CD4-positive, alpha-beta T cell treated with Interleukin-12 subunit alpha and Interleukin-12 subunit beta, for 1 hour (primary cell): ENCODE measurements at places on chromosomes 4 and X.

GRCh38 chr4:8916351-8916885, 44.8 kb upstream of the HMX1 start:
- no peak for DNase-seq

DNA sequence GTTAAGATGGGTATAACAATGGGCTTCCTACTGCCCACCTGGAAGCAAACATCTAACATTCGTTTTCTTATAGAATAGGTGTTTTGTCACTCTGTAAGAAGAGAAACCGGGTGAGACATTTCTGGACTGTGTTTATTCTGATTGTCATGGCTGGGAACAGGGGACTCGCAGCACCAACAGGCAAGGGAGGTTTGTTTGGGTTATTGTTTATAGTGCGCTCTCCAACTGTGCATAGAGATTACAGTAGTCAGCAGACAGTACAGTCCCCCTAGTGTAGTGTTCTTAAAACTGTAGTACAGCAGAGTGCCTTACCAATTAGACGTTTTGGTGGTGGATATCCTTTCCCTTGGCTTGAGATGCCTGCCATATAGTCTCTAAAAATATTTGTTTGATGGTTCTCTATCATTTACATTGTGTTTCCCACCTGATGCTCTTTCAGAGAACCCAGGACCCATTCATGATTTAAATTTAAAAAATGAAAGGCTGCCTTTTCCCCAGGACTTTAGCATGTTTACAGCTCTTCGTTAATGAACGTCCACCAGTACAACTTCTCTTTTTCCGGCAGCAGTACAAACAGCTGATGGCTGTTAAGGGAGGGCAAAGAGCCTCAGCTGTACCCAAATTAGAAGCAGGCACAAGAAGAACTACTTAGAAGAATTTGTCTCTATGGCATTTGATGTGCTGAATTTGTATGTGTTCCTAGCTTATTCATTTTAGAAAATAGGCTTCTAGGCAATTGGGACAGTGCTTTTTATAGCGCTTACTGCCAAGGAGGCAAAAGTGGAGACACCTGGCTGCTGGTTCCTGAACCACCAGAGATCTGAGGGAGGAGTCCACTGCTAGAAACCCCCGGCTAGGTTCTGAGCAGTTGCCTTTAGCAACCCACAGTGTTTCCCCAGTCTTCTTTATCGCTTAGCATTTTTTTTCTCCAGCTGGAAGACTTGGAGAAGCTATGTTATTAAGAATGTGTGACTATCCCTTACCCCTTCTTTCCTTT, 1.0 kb upstream of the RNF150 start:
- no peak for DNase-seq

GRCh38 chrX:134653835-134654234, 4.4 kb downstream of the PLAC1 start:
- no peak for DNase-seq

- DNase-seq: no peak
Observed at GRCh38 chrX:69066021-69066757, 99.1 kb downstream of the PJA1 start.

DNA sequence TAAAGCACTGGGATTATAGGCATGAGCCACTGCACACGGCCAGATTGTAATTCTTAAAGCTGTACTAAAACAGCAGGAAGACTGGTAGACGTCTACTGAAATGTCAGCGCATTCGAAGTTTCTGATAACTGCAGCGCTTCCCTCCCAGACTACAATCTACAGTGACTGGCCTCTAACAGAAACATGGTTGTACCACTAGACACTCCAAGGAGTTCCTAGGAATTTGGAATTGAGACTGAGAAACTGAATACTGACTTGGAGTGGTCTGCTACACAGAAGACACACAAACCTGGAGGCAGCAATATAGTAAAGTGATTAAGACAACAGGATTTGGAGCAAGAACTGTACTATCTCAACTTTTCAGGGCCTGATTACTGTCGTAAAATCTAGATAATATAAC, 937 bp downstream of the HELQ start:
- peak; percentile 7 for DNase-seq

- peak; percentile 74 for DNase-seq
Observed at GRCh38 chr4:182808673-182809416, 108.3 kb downstream of the DCTD start.

DNA sequence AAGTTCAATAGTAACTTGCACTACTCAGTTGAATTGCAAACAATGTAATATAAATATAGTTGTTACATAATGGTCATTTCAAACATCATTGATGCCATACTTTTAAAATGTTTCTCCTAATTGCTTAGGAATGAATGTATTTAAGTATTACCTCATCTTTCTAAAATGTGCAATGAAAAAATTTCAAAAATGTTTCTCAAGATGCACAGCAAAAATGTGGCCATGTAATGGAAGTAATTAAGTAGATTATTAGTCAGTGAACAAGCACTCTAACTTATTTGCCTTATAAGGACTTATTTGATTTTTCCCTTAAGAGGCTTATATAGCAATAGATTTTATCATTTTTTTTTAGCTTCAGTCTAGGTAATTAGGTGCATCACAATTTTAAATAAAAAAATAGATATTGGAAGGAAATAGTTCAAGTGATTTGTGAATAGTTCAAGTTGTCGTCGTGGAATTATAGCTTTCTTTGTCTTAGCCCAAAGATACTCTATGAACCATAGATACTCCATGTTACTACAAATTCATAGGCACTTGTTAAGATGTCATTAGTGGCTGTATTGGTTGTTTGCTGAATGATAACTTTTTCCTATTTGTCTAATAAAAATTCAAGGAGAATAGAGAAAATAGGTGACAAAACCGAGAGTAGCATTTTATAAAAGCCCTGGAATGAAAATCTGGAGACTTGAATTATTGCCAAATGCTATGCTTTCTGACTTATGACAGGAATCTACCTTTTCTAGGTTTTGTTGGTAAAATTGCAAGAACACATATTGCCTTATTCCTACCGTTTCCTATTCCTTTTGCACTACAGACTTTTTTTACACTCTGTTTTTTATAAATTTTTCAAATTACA, 118.5 kb downstream of the TLL1 start:
- no peak for DNase-seq

GRCh38 chr4:169846396-169846795, 88.7 kb upstream of the HPF1 start:
- no peak for DNase-seq

GRCh38 chr4:99722725-99723124, 65.1 kb upstream of the C4orf54 start:
- no peak for DNase-seq

- DNase-seq: no peak
Observed at GRCh38 chr4:169975838-169976796, 50.1 kb downstream of the MFAP3L start.

- DNase-seq: no peak
Observed at GRCh38 chr4:80005863-80006262, 67.2 kb downstream of the ANTXR2 start.

DNA sequence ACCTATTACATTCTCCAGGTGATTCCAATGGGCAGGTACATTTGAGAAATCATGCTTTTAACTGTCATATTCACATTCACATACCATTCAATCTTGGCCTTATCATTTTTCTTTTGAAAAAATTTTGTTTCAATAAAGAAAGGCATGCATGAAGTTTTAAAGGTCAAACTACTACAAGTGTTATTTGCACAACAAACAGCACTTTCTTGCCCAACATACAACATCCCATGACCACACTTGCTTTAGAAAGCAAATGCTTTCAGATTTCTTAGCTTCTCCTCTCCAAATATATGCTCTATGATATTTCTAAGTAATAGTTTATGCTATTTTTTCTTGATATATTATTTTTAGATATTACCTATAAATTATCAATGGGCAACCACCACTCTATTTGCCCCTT, 58.2 kb downstream of the NLGN4X start:
- DNase-seq: no peak

DNA sequence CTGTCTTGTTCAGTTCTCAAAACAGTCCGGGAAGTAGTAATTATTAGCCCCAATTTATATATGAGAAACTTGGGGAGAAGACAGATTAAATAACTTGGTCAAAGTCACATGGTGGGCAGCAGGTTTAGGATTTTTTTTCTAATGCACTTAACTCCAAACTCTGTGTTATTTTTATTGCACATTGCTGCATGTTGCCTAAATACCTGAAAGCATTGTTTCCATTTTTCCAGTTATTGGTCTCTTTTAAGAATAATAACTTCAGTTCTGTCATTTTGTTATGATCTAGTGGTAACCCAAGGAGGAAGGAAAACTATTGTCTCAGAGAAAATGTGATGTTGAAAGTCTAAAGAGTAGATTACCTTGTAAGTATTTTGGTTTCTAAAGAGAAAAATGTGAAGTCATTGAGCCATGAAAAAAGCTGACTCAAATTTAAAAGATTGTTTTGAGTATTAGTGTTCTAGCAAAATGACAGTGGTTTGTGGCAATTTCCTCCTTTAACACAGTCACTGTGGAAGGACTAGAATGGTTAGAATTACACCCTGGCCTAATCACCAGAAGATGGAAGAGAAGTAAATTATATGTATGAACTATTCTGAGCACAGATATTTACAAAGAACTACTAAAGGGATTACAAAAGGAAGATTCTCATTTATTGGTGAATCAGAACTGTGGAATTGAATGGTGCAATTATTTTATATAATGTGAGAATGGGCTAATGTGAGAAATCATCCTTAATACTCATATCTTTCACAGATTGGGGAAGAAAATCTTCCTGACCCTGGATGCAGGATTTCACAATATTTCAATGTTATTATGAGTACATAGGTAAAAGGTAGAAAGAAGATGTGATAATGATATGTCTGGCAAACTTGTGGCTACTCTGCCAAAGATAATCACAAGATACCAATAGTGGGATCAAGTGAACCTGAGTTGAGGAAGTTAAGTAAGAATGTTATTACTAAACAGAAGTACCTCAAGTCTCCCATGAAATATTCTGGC, 21.7 kb upstream of the CXCL8 start:
- no peak for DNase-seq

DNA sequence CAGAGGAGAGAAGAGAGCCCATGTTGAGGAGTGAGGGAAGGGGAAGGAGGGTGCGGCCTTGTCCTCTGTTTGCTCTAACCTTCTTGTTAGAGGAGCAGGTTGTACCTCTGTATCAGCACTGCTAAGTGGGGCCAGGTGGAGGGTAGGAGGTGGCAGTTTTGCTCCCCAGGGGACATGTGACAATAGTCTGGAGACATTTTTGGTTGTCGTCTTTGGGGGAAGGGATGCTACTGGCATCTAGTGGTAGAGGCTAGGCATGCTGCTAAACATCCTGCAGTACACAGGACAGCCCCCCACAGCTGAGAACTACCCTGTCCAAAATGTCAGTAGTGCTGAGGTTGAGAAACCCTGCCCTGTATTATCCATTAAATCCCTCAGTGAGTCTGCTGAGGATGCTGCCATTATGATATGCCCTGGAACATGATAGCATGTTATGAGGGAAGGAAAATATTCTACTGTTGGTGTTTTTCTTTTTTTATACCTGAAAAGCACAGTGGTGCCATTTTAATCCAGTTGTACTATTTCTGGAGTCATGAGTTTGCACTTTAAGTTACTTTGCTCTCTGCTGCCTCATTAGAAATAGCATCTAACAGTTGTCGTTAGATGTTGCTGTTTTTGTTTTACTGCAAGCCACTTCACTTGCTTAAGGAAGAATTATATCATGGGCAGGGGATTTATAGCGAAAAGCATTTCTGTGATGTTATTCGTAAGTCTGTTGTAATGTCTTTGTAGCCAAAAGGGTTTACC, 90.6 kb downstream of the LRP2BP start:
- DNase-seq: peak; percentile 41

DNA sequence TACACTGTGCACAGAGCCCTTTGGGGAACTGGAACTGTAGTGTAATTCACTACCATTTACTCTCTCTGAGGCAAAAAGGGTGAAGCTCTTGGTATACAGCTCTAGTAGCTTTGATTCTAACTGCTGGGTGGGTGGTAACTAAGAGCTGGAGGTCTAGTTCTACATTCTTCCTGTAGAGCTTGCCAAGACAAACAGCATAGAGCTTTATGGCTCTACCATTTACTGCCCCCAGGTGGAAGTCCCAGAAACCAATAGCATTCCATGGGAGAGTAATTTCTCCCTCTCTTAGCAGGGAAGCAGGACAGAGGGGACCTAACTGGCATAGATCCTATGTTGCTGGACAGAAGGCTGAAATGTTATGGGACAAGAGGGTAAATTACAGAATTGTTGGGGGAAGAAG, 26.7 kb downstream of the HDAC8 start:
- no peak for DNase-seq

- DNase-seq: no peak
Observed at GRCh38 chr4:70874268-70875156, 27.7 kb upstream of the MOB1B start.

- DNase-seq: no peak
Observed at GRCh38 chr4:173529477-173530325, at the start of gene HAND2. HAND2 (minus strand) TSS chr4:173530229; CDS start chr4:173529289, 940 bp downstream.

DNA sequence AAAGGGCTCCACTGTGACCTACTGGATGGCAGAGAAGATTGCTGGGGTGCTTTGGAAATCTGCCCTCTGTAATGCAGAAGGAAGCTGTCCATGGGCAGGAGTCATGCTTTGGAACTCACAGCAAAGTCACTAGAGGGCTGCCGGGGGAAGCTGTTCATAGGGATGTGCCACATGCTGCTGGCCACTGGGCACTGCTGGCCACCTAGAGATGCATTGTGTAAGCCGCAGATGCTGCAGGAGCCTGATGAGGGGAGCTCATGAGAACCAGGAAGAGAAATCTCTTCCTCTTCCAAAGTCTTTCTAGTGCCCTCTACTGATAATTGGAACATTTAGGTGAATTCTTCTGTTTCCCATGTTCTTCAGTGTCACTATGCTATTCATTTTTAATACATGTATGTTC, 31.2 kb upstream of the UXT start:
- DNase-seq: no peak

- DNase-seq: no peak
Observed at GRCh38 chr4:83725336-83726085, 189.6 kb downstream of the GPAT3 start.

GRCh38 chr4:28233724-28234123, 1373.1 kb downstream of the STIM2 start:
- DNase-seq: no peak

DNA sequence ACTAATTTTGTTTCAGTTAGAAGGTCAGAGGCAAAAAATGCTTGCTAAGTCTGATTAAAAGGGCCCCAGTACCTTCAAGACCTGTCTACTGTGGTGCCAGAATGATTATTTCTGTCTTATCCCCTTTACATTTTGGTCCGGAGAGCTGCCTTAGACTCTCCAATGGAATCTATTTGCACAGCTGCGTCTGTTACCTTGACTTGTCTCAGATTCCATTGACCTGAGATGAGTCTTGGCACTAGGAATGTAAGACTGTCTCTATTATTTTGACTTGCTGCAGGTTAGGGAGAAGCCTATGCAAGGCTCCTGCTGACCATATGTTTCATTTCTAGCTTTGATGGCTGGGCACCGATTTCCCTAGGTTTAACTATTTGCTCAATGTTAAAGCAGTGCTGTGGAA, 457.6 kb downstream of the KCTD8 start:
- DNase-seq: no peak

DNA sequence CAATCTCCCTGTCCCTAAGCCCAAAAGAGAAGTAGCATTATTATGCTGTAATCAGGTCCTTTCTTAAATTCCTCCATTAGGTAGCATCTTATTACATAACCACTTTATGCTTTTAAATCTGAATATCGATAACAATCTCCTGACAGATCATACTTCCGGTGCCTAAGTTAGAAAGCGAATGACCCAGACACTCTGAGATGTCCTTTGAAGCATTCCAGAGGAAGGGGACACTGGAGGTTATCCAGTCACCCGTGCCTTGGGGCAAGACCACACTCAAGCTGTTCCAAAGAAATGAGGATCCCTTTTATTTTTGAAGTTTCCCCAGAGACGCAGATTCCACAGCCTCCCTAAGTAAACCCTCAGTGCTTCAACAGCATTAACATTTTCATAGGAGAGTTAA, 125.7 kb downstream of the PALLD start:
- no peak for DNase-seq

GRCh38 chr4:47690611-47691010, 147.3 kb downstream of the CORIN start:
- no peak for DNase-seq
